Activated T-cell treated with anti-CD3 and anti-CD28 coated beads for 24 hours (primary cell): ENCODE measurements at places on chromosomes 16 and 17.

- DNase-seq, result no peak
Observed at GRCh38 chr17:39995438-39995837, 14.8 kb downstream of the PSMD3 start.

DNA sequence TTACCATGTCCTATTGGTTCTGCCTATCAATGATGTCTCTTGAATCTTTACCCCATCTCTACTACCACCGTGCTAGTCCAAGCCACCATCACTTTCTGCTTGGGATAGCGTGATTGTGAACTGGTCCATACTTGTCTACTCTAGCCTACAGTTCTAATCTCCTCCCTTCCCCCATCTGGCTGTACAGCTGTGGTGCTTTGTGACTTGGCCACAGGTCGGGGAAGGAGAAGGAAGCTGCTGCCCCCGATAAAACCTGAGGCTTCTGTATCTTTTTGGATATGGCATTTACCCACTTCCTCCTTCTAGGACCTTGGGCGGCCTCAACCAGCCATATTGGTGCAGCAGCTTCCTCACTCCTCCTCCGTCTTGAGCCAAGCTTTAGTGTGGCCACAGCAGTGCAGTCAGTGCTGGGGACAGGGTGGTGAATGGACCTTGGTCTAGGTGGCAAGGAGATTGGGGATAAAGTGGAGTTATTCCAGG lies 314 bp upstream of the ITGA2B start:
- DNase-seq, result no peak

DNA sequence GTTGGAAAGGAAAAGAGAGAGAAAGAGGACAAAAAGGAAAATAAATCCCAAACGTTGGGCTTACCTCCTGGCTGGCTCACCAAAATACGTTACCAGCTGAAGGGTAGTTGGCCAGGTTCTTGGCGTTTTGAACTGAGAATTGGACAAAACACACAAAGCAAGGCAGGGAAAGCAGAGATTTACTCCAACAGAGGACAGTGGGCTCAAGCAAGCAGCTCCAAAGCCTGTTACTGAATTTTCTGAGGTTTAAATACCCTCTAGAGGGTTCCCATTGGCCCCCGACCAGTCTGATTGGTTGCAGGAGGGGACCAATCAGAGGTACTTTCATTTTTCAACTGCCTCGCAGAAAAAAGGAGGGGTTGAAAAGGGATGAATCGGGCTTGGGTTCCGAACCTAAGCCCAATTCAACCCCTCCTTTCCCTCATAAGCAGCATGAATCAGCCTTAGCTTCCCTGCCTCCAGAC lies 55.6 kb upstream of the ALOX12 start:
- DNase-seq, result no peak

DNA sequence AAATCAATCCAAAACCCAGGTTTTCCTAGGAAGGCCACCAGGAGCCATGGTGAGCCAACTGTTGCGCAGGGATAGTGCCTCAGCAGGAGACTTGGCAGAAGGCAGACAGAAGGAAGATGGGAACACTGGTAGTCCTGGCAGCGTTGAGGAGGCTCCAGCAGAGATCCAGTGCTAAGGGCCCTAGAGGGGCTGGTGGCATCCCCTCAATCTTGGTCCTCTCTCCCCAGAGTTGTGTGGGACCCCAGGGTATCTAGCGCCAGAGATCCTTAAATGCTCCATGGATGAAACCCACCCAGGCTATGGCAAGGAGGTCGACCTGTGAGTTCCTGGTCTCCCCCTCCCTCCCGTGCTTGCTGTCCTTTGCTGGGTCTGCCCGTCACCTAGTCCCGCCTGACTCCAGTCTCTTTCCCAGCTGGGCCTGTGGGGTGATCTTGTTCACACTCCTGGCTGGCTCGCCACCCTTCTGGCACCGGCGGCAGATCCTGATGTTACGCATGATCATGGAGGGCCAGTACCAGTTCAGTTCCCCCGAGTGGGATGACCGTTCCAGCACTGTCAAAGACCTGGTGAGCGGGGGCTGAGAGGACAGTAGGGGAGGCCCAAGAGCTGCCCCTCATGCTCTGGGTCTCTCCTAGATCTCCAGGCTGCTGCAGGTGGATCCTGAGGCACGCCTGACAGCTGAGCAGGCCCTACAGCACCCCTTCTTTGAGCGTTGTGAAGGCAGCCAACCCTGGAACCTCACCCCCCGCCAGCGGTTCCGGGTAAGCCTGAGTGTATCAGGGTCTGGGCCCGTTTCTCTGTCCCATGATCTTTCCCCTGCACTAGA lies 5.7 kb downstream of the CFAP119 start:
- DNase-seq, result no peak

DNA sequence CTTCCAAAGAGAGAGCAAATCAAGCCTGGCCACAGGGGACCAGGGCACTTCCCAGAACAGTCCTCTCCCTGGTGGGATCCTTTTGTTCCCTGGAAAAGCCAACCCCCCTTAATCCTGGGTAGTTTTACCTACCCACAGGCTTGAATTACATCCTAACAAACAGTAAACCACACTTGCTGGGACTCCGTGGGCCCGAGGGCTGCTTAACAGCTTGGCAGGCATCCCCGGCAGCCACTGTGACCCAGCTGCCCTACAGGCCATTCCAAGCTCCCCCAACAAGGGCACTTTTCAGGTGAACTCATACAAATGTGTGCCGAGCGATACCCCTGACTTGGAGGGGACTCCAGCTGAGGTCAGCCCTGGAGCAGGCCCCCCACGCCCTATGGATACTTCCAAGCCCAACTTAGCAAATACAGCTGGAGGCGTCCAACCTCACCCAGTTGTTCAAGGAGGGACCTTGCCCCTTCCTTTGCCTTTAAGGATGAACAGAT lies 26.4 kb downstream of the ADCY9 start:
- no peak for DNase-seq
